Esophagus muscularis mucosa (tissue), 4 donors: ENCODE measurements at places on chromosomes 5 and 9. TPM values are rescaled to one million over a fixed set of nuclear protein-coding genes. Genes with fewer than 3 reads are reported as not detected.

DNA sequence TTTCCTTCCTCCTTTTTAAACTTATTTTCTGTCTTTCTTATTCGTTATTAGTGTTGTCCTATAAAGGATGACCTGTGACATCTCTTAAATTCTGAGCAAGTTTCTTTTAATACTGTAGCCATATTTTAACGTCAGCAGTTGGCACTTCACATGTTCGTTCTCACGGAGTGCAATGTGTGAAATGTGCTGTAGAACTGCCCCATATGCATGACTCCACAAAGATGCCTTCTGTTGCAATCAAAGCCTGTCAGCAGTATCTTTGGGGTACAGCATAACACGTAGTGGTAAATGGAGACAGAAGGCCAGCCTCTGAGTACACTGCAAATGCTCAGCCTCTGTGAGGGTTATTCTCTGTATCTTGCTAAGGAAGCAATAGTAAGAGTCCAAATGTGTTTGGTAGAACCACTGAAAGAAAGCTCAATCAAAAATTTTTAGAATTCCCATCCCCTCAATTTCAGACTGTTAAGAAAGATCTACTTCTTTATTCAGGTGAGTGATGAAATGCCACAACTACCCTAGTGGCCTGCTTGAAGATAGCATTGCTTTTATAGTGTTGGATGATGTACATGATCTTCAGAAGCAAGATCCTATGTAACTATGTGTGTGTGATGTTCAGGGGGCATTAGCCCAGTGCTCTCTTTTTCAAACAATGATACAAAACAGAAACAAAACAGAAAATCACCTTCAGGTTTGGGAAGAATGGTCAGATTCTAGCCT lies 277.7 kb downstream of the TMEM167A start:
- DNase-seq, result no peak

DNA sequence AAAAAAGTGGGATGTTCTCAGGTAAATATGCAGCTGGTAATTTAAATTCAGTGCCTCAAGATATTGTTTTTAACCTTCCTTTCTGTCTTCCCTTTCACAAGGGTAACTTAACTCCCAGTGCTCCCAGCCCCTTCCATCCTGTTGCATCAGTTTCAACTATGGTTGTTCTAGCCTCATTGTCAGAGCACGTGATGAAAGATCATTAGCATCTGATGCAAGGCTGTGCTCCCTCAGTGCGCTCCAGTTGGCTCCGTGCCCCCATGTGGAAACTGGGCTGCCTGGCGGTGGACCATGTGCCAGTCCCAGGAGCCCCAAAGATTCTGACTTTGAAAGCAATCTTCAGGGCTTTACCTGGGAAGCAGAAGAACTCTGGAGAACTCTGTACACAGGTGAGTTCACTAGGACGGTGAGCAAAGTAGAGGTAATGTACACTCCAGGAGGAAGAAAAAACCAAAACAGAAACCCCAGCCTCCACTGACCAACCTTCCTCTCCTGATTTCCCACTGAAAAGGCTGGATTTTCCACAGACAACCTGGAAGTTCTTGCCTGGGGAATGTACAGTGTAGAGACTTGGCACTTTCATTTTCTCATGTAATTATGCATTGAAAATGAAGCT lies 96.9 kb downstream of the SLC1A3 start:
- no peak for DNase-seq

DNA sequence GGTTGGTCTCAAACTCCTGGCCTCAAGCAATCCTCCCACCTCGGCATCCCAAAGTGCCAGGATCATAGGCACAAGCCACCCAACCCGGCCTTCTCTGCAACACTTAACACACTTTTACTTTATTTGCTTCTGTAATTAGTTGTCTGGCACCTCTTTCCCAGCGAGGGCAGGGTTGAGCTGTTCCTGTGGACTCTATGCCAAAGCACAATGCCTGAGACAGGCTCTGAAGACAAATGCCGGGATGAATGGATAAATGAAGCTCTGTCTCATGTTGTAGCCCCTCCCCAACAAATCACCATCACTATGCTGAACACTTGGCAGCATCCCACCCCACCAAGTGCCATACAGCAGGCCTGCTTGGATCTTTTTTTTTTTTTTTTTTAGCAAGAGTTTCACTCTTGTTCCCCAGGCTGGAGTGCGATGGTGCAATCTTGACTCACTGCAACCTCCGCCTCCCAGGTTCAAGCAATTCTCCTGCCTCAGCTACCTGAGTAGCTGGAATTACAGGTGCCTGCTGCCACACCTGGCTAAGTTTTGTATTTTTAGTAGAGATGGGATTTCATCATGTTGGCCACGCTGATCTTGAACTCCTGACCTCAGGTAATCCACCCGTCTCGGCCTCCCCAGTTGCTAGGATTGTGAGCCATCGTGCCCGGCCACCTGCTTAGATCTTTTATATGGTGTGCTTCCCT lies 21.3 kb downstream of the GPX3 start:
- no peak for DNase-seq

The PARP8 gene
- total RNA-seq, result 11.1 TPM

- peak; percentile 82 for DNase-seq
Measured at GRCh38 chr5:150085950-150086715, at the start of gene CSF1R. Gene CSF1R (minus strand): TSS chr5:150086554. CDS start chr5:150086427, 127 bp downstream.

- no peak for DNase-seq
Measured at GRCh38 chr5:174236070-174236469, 190.6 kb downstream of the NSG2 start.

- DNase-seq, result no peak
Measured at GRCh38 chr5:74866596-74867162, 492 bp upstream of the FAM169A start.

GRCh38 chr9:22158271-22158670 lies 149.2 kb upstream of the CDKN2B start:
- no peak for DNase-seq

DNA sequence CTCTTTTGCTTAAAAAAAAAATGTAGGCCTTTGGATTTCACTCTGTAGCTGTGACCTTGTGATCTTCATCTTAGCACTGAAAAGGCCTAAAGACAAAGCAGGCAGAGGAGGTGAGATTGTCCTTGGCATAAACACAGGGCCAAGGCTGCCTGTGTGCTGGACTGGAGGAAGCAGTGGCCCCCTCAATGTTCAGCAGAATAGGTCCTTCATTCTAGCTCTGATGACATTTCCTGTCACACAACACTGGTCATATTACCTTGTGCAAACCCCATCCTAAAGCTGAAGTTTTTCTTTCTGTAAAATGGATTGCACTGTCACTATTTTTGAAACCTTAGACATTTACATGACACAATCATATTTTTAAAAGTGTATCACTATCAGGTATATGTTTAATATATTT lies 147.4 kb downstream of the INSYN2B start:
- DNase-seq, result no peak

DNA sequence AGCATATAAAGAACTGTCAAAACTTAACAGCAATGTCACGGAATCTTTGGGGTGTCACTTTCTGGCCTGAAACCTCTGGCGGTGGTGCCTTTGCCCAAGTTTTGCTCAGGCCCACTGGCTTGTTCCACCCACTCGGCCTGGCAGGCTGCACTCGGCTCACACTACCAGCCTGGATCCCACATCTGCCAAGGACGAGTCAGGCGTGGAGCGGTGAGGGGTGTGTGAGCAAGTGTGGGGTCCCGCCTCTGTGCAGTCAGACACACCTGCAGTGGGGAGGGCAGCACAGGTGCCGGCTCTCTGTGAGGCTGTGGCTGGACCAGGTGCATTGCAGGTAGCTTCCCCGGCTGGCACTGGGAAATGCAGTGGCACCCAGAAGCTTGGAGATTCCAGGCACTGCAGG lies 40.0 kb downstream of the TSPAN17 start:
- no peak for DNase-seq

DNA sequence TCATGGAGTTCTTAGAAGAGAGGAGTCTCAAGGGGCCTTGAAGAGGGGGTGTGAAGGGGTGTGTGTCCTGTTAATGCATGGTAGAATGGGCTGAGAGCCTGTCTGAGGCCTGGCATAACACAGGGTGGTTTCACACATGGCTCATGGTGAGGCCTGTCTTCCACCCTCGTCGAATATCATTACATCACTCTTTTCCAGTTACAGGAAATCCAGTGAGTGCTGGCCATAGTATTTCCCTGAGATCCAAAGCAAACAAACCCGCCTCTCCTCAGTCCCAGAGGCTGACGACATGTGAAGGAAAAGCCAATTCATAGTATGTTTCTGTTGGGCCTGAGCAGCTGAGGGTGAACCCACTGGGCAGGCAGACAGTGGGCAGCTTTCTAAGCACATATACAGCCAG lies 159.4 kb upstream of the NR3C1 start:
- no peak for DNase-seq

- no peak for DNase-seq
Measured at GRCh38 chr9:79155308-79155707, 416.5 kb upstream of the TLE4 start.

The GFI1B gene
- total RNA-seq, result not detected

GRCh38 chr5:144395704-144396103 lies 225.0 kb downstream of the KCTD16 start:
- no peak for DNase-seq

The SLC38A9 gene
- 12.3 TPM for total RNA-seq

- no peak for DNase-seq
Measured at GRCh38 chr9:129317179-129318011, 139.3 kb upstream of the IER5L start.

GRCh38 chr5:12777342-12777741 lies 873.1 kb upstream of the CTNND2 start:
- DNase-seq, result no peak

The IL3 gene
- total RNA-seq, result not detected

The BNIP1 gene
- 7.4 TPM for total RNA-seq

- no peak for DNase-seq
Measured at GRCh38 chr9:95508968-95509850, 7.6 kb downstream of the PTCH1 start.

The OR1Q1 gene
- total RNA-seq, result not detected
